EH (cell line): ENCODE measurements at places on chromosomes 16 and 17.

GRCh38 chr17:82786427-82786826, 34.6 kb downstream of the TBCD start:
- no peak for DNase-seq

DNA sequence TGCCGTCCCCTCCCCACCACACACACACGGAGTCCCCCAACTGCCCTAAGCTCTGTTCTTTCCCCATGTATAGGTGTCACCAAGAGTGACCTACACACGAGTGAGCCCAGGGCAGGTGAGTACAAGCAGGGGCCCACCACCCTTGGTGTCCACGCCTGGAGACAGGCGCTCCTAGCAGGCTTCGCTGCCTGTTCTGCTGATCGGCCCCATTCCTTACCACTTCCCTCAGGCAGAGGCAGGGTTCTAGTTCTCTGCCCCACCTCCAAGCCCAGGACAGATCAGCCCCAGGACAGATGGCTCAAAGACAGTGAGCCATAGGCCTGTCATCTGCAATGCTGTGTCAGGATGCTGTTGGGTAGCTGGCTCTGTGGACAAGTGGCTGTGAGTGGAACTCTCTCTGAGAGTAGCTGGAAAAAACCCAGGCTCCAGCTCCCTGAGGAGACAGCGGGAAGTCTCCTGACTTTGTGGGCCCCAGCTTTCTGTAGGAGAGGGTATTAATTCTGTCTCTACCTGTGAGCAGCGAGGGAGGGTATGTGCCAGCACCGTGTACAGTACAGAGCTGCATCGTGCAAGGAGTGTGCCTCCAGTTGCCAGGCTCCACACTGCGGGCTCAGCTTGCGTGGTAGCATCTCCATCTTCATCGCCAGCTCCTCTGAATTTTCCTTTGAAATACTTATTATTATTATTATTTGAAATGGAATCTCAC, 897 bp downstream of the TP53I13 start:
- DNase-seq: peak; percentile 69

- DNase-seq: peak; percentile 44
Measured at GRCh38 chr16:84314814-84315213, 20.1 kb downstream of the WFDC1 start.

DNA sequence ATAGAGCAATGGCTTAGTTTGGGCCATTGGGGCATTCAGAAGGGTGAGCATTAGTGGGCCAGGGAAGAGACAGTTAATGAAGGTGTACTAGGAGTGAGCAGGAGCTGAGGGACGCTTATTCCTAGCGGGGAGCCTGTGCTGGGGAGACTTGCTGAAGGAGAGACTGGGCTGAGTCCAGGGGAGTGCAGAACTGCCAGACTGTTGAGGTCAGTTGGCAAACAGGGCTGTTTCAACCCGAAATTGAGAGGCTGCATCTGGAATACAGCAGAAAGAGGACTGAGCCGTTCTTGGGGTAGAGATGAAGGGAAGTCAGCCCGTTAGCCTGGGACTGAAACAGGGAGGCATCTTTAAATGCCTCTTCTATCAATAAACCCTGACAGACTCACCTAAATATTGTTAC, 33.2 kb downstream of the MAP2K6 start:
- DNase-seq: no peak

DNA sequence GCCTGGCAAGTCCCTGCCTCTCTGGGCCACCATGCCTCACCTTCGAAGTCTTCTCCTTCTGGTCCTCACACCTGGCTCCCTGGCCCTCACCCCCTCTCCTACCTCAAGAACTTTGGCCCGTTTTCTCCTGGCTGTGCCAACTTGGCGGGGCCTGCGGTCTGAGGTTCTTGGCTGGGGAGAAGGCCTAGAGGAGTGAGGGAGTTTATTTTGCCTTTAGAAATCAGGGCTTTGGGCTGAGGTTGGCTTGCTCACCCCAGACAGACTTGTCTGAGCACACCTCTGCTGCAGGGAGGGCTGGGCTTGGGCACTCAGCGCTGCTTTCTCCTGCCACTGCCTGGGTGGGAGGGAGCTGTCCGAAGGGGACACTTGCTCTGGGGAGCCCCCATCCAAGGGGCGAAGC, 23.3 kb upstream of the TAC4 start:
- DNase-seq: no peak

- no peak for DNase-seq
Measured at GRCh38 chr16:72936408-72936807, 111.5 kb downstream of the ZFHX3 start.

GRCh38 chr17:72488555-72489271, 367.9 kb downstream of the SOX9 start:
- no peak for DNase-seq

DNA sequence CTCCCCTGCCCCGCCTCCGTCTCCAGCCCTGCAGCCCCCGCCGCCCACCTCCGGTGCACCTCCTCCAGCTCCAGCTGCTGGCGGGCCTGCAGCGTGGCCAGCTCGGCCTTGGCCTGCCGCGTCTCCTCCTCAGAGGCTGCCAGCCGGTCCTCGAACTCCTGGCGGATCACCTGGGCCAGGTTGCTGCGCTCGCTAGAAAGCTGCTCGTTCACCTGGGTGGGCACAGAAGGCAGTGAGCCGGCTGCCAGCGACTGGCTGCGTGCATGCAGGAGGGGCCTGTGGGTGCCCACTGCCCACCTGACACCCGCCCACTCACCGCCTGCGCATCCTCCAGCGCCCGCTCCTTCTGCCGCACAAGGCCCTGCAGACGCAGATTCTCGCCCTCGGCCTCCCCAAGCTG, 24.6 kb upstream of the AATK start:
- no peak for DNase-seq

DNA sequence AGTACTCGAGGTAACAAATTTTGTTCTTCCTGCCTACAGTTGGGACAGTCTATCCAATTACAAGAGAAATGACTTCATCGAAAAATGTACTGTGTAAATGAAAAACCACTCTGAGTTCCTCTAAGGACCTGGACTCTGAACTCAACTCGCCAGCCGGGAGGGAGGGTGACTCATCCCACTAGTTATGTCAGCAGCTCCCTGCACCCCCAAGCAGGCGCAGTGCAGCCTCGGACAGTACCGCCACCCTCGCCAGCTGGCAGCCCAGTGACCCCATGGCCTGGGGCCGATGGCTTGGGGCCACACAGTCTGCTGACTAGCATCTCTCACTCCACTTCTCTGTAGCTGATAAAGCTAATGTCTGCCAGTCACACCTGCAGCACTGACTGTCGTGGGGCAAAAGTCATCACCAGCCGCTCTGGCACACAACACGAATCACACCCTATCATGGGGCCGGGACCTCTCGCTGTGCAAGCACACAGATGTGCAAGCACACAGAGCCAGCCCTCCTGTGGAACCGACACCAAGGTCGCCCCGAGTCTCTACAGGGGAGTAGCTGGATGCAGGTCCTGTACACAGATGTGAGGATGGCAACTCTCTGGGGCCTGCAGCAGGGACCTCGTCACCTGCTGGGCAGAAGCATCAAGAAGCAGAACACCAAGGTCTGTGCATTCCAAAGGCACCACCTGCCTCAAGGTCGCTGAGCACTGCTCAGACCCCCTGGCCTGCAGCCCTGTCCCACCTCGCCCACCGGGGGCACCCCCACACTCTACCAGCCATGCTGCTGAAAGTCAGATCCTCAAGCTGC, 5.7 kb downstream of the CSNK1D start:
- DNase-seq: peak; percentile 97

DNA sequence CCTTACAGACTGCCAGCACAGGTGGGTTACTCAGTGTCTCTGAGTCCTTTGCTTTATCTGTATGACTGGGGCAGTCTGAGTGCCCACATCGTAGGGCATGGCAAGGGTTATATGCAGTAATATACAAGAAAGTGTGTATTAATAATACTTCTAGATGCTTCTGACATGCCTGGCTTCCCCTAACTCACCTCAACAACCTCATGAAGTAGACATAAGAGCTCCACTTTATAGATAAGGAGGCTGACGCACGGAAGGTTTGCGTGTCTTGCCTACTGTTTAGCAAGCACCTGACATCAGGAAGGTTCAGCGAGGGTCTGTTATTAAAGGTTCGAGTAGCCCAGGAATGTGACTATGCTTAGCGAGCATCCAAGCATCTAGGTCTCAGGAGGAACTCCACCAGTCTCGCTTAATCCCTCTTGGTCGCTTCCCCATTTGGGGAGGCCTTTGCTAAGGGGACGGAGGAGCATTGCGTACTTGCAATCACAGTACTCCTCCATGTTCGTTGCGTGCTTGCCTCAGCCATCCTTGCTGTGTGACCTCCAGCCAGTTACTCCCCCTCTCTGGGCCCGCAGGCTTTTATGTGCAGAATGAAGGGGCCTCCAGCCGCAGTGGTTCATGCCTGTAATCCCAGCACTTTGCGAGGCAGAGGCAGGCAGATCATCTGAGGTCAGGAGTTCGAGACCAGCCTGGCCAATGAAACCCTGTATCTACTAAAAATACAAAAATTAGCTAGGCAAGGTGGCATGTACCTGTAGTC, 1.6 kb downstream of the KCNG4 start:
- no peak for DNase-seq

DNA sequence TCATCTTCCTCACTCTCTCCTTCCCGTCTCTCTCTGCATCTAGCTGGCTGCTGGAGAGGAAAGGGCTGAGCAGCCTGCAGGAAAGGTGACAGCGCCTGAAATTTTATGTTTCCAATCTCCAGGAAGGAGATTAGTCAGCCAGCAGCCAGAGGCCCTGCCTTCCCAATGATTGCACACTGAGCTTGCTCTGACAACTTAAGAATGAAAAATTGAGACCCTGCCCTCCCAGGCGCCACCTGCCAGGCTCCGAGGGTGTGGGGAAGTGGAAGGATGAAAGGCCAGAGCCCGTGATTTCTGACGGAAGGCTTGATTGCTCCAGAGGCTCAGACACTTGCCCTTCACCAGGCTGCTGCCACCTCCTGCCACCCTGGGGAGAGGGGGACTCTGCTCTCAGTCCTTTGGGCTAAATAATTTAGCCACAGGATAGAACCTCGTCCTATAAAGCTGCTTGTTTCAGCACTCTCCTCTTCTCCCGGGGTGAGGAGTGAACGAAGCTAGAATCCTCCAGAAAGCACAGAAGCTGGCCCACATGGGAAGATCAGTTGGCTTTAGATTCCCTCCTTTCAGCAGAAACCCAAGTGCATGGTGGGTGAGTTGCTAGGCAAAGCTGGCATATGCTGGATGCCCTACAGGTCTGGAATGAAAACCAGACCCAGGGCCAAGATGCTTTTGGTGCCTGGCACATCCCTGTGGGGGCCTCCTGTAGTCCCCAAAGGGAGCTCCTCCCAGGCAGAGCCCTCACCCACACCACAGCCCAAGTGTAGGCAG, 33.5 kb downstream of the GRIN2C start:
- DNase-seq: no peak

GRCh38 chr16:50967827-50968612, 183.1 kb downstream of the SALL1 start:
- no peak for DNase-seq

GRCh38 chr17:57530508-57530907, 214.6 kb downstream of the CCDC182 start:
- DNase-seq: peak; percentile 65

- no peak for DNase-seq
Measured at GRCh38 chr17:66675991-66676371, 158.9 kb upstream of the CACNG5 start.

DNA sequence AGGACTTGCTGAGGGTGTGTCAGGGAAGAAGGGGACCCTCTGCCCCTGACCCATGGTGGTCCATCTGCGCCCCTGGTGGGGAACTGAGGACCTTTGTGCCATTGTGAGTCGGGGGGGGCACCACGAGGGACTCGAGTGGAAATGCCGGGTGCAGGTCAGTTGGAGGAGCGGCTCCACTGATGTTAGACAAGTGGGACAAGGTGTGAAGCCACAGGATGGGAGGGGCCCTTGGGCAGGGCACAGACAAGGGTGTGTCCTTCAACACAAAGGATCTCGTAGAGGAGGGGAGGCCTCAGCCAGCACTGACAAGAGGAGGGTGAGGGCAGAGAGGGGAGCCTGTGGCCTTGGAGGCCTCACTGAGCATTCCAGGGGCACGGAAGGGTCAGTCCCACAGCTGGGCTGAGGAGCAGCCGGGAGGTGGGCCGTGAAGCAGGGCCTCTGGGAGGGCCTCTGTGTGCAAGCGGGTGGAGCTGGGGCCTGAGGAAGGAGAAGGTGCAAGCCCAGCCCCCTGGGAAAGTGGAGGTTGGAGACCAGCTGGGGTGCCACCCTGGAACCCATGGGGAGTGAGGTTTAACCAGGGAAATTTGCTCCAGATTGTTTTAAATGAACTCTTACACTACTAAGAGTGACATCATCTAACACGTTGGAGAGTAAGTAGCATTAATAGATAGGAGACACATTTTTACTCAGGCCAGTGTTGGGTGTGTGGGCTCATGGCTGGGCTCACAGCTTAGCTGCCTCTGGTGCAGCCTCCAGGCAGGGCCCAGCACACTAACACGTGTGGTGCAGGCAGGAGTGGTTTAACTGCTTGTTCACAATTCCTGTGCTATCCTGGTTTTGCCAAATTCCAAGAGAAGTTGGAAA, 27.9 kb downstream of the NARF start:
- no peak for DNase-seq

- DNase-seq: no peak
Measured at GRCh38 chr17:58325976-58326468, 2.6 kb downstream of the TSPOAP1 start.

DNA sequence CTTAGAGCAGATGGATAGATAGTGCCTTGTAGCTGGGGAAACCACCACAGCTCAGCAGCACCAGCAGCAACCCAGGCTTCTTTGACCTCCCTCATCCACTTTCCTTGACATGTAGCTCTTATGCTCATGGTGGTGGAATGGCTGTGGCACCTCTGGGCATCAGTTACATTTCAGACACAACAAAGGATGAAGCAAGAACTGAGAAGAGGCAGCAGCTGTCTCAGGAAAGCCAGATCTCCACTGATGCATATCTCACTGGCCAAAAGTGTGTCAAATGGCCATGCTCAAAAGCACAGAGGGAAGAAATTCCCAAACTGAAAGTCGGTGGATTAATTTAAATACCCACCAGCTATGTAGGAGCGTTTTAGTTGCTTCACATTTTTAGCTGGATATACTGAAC, 671.4 kb upstream of the SALL1 start:
- no peak for DNase-seq

DNA sequence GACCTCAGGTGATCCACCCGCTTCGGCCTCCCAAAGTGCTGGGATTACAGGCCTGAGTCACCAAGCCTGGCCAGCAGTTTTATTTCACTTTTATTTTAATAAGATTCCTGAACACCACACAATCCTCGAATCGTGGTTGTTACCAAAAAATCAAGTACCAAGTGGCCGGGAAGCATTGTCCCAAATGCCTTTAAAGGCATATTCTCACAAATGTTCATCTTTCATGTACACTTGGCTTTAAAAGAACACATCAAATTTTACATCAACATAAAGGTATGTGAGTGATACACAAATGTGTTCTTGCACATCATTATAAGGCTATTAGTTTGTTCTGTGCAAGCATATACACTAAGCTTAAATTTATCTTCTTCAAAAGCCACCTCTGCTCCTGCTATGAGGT, 8.1 kb upstream of the MYH11 start:
- DNase-seq: no peak

GRCh38 chr17:1625053-1625452, 3.6 kb downstream of the SLC43A2 start:
- DNase-seq: no peak

DNA sequence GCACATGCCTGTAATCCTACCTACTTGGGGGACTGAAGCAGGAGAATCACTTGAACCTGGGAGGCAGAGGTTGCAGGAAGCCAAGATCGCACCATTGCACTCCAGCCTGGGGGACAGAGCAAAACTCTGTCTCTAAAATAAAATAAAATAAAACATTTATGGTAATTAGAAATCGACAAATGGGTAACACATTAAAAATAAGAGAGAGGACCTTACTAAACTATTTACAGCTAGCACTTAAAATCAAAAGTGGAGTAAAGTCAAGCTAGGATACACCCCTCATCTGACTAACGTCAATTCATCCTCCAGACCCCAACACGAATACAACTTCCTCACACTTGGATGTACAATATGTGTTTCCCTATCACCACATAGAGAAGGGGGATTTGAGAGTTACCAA, 27.8 kb upstream of the RHOT1 start:
- no peak for DNase-seq
